Activated CD4-positive, CD25-positive, alpha-beta regulatory T cell treated with anti-CD3 and anti-CD28 coated beads, Interleukin-2, amount 50 U/mL, for 24 hours (primary cell): ENCODE measurements at places on chromosomes 3 and 15.

DNA sequence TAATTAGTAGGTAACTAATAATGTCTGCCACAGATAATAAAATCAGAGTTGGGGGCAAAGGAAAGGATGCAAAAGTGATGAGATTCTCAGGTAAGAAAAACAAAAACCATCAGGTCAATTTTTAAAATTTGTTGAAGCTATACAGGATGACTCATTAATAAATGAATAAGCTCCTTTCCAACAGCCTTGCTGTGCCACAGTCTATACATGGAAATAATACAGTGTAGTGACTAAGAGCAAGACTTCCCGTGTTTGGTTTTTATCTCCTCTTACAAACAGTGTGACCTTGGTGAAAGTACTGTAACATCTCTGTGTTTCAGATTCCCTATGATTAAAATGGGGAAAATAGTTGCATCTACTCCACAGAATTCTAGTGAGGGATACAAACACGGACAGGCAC lies 331.6 kb downstream of the PYDC2 start:
- ATAC-seq = no peak

DNA sequence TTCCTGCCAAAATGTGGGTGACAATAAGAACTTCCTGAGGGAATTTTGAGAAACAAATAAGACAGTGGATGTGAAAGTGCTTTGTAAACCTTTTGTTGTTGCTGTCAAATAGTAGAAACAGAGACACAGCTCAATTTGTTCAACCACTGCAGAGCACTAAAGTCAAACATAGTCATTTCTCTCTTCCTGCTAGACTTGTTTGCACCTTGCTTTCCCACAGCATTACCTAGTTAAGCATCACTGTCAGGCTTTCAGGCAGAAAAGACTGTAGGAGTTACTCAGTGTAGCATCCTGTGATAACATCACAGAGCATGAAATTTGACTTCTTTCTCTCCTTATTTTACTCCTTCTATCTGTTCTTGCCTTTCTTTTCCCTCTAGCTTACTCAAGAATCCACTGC lies 27.1 kb downstream of the SLC12A1 start:
- no peak for ATAC-seq

GRCh38 chr3:16877505-16877904 lies 7.2 kb upstream of the PLCL2 start:
- no peak for ATAC-seq

GRCh38 chr3:137761563-137762503 lies 2.3 kb upstream of the SOX14 start:
- ATAC-seq = no peak

DNA sequence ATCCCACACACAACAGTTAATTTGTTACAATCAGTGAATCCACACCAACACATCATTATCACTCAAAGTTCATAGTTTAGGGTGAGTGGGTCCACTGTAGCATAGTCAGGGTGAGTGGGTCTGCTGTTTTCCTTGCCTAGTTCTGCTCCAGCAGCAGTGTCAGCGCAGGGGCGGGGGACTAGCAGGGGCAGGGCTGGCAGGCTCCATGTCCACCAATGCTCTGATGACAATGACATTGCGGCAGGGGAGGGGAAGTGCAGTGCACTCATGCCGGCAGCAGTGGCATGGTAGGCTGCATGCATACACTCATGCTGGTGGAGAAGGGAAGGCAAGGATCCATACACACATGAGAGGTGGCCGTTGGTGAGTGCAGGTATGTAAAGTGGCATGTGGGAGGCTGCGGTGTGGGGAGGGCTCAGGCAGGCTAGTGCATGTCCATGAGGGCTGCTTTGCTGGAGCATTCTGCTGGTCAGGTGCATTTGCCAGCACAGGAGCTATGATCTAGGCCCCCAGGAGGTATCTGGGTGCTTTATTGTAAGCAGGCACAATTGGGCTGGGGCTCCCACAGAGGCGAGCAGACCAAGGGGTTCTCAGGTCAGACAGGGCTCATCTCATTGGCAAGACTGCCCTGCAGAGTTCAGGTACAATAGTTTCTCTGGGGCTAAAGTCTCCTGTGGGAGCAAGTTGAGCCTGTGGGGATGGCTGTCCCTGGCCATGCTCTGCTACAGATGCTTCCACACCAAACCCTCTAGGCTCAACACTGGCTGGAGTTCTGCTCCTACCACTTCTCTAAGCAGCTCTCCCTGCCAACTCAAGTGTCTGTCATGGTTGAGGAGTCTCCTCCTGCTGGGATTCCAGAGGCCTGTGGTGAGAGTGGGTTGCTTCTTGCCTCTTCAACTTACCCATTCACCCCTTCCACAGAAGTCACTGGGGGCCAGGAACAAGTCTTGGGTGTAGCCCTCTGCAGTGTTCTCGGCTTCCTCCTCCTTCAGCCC lies 81.3 kb downstream of the KCNAB1 start:
- no peak for ATAC-seq

GRCh38 chr3:134423153-134423552 lies 48.9 kb upstream of the AMOTL2 start:
- no peak for ATAC-seq

GRCh38 chr15:71883447-71883846 lies 73.1 kb downstream of the NR2E3 start:
- no peak for ATAC-seq

DNA sequence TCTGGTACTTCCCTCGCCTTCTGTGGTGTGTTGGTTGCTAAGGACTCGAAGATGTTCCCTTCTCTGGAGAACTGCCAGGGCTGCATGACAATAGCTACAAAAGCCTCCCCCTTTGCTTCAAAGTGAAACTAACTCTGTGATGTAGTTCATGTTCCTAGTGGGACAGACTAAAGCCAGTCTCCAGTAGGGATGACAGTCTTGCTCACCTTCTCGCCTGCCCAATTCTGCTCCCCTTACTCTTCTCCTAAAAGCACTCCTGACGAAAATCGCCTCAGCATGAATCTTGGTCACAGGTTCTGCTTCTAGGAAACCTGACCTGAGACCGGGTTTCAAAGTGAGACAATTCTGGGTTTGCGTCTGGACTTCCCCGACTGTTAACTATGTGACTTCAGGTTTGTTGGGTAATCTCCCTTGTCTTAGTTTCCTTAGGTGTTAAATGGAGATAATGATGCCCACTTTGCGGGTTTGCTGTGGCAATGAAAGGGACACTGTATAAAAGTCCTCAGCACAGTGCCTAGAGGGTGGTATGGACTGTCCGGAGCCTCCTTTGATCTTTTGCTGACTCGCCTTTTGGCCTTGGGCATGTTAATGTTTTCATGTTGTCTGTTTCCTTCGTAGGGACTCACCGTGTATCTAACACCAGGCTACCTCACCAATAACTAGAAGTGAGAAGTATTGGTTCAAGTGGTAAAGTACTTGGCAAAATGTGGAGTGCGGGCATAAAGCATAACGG lies 24.9 kb upstream of the THRB start:
- ATAC-seq = peak; percentile 20
